EH (cell line): ENCODE measurements at places on chromosomes 3 and 15.

DNA sequence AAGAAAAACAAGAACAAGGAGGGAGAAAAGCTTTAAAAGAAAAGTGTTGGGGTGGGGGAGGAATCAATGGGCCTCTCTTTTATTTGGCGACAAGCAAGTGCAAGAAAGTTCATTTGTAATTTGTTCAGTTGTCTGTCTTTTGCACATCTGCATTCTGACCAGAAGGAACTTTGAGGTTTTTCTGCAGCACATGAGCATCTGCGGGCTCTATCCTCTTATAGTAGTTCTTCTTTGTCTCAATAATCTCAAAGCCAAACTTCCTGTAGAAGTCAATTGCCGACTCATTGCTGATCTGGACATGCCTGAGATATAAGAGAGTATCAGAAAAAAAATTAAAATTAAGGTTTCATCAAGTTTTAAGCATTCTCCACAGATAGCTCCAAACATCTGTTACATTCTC lies 24.4 kb downstream of the NAA50 start:
- DNase-seq = no peak

- no peak for DNase-seq
Measured at GRCh38 chr15:89423981-89424380, 72.4 kb downstream of the RHCG start.

GRCh38 chr3:40713795-40714194 lies 189.0 kb downstream of the ZNF621 start:
- DNase-seq = no peak

- peak; percentile 68 for DNase-seq
Measured at GRCh38 chr3:128849911-128850455, 29.4 kb upstream of the ACAD9 start.

DNA sequence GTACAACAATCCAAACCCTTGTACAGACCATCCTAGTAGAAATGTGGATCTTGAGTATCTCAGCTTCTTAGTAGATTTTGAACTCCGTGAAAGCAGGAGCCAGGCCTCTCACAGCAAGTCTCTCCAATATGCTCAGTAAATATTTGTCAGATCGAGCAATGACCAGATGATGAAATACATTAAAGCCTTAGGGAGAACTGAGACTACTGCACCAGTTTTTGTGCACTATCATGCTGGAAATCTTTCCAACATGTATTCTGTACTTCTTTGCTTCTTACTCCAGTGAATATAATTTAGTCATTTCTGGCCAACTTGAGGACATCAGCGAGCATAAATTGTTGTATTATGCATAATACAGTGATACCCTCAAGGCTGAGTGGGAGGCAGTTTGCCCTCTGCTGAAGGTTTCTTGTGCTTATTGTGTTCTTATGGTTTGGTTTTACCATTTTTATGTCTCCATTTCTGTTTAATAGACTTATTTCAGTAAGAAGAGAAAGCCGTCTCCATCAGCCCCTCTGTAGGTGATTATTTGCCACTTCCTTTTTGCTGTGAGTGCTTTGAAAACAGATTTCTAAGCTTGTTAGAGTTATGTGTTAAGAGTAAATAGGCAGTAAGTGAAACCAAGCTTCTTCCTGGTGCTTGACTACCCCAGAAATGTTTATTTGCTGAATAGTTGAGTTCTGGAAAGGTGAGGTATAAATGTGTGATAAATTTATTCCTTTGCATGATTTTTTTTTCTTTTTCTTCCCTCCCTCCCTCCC lies 147.1 kb downstream of the PGPEP1L start:
- DNase-seq = peak; percentile 71

GRCh38 chr15:78638658-78639314 lies 2.2 kb downstream of the CHRNB4 start:
- DNase-seq = peak; percentile 38

- DNase-seq = no peak
Measured at GRCh38 chr3:104582092-104582491, 784.6 kb upstream of the ALCAM start.

DNA sequence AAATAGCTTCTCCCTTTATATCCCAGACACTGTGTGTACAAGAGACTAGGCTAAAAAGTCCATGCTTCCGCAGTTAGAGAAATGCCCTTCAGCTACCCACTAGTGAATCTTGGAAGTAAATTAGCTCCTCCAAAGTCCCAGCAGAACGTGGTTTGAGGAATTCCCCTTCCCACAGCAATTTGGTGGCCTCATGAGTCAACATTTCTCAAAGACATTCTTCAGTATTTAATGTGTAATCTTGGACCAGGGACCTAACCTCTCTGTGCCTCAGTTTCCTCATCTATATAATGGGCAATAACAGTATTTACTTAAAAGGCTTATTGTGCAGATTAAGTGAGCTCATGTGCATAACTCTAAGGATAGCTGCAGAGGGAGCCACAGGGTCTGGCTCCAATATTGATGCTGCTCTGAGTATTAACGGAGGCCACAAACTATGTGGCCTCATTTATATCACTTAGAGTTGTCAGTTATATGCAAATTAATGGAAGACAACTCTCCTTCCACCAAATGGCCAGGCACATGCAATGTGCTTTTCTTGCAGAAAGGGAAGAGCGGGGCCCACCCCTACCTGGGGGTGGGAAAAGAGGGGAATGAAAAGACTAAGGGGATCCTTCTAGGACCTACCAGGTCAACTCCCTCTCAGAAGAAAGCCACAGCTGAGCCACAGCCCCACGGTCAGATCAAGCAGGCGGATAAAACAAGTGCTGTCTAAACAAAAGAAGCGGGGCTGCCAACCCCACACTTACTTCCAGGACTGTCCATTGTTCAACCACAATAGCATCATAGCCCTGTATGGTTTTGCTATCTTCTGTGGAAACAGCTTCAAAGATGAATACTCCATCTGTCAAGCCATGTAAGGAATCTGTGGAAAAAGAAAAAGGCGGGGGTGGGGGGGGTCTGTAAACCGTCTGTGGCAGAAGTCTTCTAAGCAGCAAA lies 92.4 kb downstream of the OXNAD1 start:
- DNase-seq = peak; percentile 44

DNA sequence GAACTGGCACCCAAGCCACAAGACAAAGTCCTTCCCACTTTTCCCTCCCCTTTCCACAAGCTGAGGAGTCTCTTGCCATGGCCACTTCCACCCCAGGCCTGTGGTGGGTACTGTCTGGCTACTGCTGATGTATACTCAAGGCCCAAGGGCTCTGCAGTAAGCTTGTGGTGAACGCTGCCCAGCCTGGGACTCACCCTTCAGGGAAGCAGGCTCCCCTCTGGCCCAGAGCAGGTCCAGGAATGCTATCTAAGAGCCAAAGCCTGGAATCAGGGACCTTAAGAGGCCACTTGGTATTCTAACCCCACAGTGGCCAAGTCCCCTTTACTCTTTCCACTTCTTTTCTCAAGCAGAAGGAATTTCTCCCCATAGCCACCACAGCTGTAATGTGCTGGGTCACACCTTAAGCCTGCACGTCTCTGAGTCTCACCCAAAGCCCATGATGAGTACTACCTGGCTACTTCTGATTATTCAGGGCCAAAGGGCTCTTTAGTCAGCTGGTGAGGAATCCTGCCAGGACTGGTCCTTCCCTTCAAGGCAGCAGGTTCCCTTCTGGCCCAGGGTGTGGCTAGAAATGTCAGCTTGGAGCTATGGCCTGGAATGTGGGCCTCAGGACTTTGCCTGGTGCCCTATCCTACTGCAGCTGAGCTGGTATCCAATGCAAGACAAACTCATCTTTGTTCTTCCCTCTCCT lies 4.0 kb downstream of the PATL2 start:
- DNase-seq = no peak

DNA sequence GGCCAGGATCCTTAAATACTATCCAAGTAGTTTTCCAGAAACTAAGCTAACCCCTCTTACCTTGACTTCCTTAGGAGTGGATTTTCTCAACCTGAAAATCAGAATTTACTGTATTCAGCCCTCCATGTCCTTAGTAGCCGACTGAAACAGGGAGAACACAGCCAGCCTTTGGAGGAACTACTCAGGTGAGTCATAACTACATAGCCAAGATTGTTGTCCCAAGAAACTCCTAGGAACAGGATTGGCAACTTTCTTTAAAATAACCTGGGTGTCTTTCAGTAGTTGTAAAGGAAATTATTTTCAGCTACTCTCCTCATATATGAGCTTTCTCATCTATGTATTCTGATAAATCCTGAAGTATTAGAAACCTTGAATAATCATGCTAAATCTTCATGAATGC lies 22.3 kb downstream of the FANCD2OS start:
- no peak for DNase-seq

DNA sequence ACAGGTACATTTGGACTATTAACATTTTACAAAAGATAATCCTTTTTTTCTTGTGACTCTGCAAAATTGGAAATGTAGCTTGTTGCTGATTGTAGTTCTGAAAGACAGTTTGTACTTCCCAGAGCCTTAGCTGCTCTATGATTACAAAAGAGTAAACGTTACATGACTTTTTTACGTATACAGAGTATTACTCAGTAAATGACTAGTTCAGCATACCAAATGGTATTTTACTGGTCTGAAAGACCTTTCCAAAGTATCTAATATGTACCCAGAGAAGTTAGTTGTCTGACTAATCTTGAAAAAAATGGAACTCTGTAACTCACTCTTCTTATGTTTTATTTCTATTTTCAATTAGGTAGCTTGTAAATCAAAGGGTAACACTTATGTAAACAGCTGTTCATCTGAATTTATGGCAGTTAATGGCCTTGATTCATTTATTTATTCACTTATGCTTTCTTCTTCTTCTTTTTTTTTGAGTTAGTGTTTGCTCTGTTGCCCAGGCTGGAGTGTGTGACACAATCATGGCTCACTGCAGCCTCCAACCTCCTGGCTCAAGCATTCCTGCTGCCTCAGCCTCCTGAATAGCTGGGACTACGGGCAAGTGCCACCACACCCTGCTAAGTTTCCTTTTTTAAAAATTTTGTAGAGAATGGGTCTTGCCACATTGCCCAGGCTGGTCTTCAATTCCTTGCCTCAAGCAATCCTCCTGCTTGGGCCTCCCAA lies 151.7 kb downstream of the C3orf38 start:
- no peak for DNase-seq

GRCh38 chr15:59556380-59556779 lies 55.2 kb upstream of the GCNT3 start:
- DNase-seq = no peak

DNA sequence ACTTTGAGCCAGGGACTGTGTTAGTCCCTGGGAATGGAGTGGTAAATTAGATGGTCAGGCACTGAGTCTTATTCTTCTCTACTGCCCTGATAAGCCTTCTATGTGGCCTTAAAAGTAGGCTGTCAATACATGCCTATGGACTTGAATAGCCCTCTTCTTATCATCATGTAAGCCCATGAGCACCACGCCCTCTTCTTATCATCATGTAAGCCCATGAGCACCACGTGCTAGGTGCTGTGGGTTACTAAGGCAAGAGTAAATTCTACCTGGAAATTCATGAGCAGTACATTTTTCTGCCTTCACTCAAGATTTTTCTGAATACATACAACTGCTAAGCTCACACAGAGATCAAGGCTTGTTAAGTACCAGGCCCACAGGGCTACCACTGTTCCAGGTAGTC lies 68.5 kb downstream of the DHX30 start:
- no peak for DNase-seq

- no peak for DNase-seq
Measured at GRCh38 chr3:101204246-101204645, 116.1 kb downstream of the IMPG2 start.

DNA sequence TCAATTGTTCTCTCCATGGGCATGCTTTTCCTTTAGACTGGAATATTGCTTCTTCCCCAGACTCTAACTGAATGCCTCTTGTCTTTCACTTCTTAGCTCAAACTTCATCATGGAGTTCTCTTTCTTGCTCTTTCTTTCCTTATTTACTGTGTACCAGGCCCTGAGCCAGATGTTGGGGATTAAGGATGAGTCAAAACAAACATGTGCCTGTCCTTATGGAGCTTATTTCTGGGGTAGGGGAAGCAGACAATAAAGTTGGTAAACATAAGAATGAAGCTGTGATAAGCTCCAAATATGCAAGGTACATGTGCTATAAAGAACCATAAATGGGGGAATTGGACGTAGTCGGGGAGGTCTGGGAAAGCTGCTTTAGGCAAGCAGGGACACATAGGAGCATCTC lies 145.8 kb downstream of the ALDH1A2 start:
- DNase-seq = no peak

- DNase-seq = no peak
Measured at GRCh38 chr15:77018796-77019505, 24.0 kb downstream of the PSTPIP1 start.

DNA sequence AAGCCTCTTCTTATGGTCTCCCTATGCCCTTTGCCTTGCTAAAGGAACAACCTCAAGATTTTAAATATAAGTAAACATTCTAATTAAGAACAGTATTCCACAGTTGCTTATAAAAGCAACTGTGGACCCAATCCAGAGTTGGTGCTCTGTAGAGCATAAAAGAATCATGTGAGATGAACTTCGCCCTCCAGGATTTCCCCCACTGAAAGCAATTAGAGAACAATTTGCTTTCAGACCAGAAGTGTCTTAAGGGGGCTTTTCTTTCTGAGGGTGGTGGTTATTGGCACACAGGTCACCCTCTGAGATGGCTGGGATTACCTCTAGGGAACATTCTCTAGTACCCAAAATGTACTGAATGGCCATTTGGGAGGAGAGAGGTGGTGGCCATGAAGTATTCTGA lies 10.6 kb downstream of the ZNF592 start:
- no peak for DNase-seq

- no peak for DNase-seq
Measured at GRCh38 chr15:46452297-46452820, 817.5 kb downstream of the SQOR start.

GRCh38 chr3:196633555-196634151 lies 5.8 kb upstream of the NRROS start:
- DNase-seq = no peak

- DNase-seq = no peak
Measured at GRCh38 chr15:31799715-31800321, 230.5 kb upstream of the CHRNA7 start.

GRCh38 chr3:56025326-56025725 lies 442.9 kb downstream of the ERC2 start:
- DNase-seq = no peak

DNA sequence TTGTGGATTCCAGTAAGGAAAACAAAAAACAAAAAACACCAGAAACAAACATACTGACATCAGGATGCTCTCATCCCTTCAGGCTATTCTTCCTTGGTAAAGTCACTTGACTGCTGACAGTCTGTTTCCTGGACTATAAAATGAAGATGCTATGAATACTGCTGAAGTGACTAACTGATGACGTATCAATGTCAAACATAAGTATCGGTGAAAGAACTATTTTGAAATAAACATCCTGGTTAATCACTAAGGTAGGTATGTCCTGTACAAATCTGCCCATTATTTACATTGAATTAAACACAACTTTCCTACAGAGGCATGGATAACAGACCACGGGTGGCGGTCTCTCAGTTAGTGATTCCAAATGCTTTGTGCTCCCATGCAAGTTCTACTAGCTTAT lies 45.9 kb downstream of the CHAC1 start:
- DNase-seq = peak; percentile 92

GRCh38 chr3:1093217-1093616 lies 393 bp downstream of the CNTN6 start:
- DNase-seq = no peak

- DNase-seq = peak; percentile 16
Measured at GRCh38 chr3:73509816-73510215, 114.9 kb downstream of the PDZRN3 start.

GRCh38 chr3:47266709-47267489 lies 15.7 kb downstream of the KIF9 start:
- DNase-seq = peak; percentile 89

- DNase-seq = peak; percentile 98
Measured at GRCh38 chr3:124791639-124792151, 61.4 kb downstream of the UMPS start.
